ENCODE measurements at places on chromosomes 2 and 18.
A peak's percentile ranks its signal among the peaks of the same experiment; 100 is the strongest.

DNA sequence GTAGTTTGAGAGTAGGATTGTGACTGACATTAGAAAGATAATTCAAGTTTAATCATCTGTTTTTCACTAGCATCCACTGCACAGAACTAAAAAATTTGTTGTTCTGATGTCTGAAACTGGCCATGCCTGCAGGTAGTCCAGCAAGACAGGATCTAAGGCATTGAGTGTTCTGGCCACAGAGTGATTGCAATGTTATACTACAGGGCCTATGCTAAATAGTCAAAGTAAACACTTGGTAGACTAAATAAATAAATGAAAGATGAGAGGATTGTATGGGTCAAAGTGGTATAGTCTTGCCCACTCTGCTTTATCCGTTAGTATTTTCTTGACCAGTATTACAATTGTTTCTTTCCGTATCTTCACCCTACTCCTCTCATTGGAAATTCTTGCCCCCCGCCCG, 27.6 kb upstream of the FANCL start:
- DNase-seq: no peak

DNA sequence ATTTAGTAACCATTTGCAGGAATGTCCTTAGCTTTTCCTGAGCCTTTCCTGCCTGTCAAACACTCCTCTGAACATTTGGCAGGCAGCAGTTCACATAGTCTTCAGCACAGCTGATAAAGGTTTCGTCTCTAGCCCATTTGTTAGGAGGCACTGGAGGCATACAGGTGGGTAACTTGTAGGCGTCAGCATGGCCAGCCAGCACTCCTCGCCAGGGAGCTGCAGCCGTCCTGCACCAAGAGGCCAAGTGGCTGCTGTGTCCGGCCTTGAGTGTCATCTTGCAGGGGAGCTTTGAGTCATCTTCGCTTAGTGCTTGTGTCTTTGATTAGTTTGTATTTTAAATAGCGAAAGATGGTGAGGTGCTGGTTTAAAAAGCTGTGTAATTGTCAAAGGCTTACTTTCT, 120.3 kb upstream of the NFATC1 start:
- DNase-seq: no peak

DNA sequence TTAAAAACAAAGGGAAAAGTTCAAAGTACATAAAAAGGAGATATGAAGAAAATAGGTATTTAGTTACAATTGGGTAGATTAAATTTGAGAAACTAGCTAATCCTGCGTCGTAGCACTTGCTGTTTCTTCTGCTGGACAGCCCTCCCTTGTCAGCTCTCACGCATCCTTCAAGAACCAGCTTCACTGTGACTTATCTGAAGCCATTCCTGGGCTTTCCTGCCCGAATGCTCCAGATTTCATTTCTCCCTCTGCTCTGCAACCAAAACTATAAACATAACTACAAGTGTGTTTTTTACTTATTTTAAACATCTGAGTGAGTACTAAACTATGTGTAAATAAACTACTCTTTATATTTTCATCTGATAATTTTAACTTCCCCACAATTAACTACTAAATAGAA, 149.2 kb downstream of the MTCL1 start:
- DNase-seq: no peak

GRCh38 chr2:30382995-30383394, 64.1 kb upstream of the LCLAT1 start:
- no peak for DNase-seq

GRCh38 chr2:28997847-28998735, 17.0 kb downstream of the TOGARAM2 start:
- no peak for DNase-seq

DNA sequence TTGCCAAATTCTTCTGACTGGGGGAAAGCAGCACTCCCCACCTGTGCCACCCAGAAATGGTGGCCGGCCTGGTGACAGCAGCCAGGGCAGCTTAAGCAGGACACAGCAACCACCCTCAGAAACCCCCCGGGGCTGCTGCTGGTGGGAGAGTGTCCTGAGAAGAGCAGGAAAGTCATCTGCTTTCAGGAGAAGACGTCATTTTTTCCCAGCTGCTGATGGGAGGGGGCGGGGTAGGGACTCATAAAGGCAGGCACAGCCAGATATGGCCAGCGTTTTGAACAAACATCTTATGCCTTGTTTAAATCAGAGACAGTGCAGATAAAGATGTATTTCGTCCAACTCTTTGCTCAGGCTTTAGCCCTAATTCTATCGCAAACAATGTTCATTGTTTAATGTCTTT, 139.5 kb downstream of the LRRC30 start:
- no peak for DNase-seq

GRCh38 chr18:13556502-13556901, 169.9 kb downstream of the FAM210A start:
- DNase-seq: no peak

- no peak for DNase-seq
Measured at GRCh38 chr2:111191877-111192276, 71.2 kb downstream of the BCL2L11 start.

DNA sequence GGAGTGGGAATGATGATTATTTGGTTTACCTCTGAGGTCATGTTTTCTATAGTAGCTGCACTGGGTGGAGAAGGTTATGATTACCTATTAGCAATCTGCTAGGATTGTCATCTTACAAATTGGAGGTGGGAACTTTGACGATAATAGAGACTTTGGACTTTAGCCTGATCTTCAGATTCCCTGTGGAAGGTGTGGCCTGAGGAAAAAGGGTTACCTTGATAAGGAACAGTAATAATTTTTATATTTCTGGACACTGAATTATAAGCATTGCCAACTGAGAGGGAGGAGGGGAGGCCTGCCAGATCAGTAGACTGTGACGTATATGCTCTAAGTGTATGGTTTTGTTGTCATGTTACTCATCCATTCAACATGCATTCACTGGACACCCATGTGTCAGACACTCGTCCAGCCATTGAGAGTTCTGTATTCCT, 183.4 kb upstream of the FOSL2 start:
- DNase-seq: no peak

DNA sequence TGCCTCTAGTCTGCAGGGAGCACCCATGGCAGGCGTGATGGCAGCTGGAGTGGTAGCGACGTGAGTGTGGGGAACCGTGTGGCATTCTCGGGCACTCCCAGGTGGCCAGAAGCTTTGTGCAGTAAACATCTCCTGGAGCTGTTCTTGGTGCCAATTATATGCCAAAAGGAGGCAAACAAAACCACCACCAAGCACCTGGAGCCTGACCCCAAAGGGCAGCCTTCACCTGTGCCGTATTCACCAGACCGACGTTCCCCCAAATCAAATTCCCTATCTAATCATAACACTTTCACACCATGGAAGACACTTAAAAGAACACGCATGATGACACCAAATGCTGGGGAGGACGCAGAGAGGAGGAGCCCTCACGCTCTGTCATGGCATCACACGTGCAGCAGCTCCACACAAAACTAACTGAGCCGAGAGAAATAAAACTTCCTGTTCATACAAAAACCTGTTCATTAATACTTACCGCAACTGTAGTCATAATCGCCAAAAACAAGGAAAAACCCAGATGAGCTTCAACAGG, 123.6 kb downstream of the EIPR1 start:
- DNase-seq: no peak

GRCh38 chr2:24199968-24200590, 25.2 kb downstream of the FAM228A start:
- DNase-seq: no peak

GRCh38 chr2:14602309-14602708, 30.2 kb upstream of the LRATD1 start:
- DNase-seq: no peak

GRCh38 chr2:200119236-200119635, 163.9 kb downstream of the MAIP1 start:
- no peak for DNase-seq

- DNase-seq: peak; percentile 50
Measured at GRCh38 chr2:68831686-68832232, 39.4 kb downstream of the BMP10 start.

GRCh38 chr2:240060977-240061591, 7.8 kb upstream of the OR6B3 start:
- DNase-seq: no peak

DNA sequence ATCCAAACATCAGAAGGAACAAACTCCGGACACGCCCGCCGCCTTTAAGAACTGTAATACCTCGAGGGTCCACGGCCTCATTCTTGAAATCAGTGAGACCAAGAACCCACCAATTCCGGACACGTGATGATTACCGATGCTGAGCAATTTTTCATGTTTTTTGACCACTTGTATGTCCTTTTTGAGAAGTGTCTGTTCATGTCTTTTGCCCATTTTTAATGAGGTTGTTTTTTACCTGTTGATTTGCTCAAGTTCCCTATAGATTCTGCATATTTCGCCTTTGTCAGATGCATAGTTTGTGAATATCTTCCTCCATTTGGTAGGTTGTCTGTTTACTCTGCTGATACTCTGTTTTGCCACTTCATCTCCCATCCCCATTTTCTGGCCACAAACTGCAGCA, 150.4 kb downstream of the IRS1 start:
- DNase-seq: no peak

DNA sequence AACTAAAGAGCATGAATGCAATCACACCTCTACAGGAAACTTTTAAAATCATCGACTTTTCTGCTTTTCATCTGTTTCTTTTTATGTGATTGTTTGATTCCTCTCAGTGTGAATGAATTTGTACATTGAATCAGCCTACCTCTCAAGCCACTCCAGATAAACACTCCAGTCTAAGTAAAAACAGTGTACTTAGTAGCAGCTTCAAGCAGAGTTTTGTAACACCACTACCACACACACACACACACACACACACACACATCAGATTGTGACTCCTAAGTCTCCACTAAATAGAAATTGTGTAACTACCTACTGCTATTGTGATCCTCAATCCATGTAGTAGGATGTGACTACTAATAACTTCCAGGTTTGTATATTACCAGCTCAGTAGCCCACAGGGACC, 65.3 kb upstream of the EPB41L5 start:
- DNase-seq: no peak

- no peak for DNase-seq
Measured at GRCh38 chr2:28322981-28323396, 69.7 kb upstream of the FOSL2 start.

DNA sequence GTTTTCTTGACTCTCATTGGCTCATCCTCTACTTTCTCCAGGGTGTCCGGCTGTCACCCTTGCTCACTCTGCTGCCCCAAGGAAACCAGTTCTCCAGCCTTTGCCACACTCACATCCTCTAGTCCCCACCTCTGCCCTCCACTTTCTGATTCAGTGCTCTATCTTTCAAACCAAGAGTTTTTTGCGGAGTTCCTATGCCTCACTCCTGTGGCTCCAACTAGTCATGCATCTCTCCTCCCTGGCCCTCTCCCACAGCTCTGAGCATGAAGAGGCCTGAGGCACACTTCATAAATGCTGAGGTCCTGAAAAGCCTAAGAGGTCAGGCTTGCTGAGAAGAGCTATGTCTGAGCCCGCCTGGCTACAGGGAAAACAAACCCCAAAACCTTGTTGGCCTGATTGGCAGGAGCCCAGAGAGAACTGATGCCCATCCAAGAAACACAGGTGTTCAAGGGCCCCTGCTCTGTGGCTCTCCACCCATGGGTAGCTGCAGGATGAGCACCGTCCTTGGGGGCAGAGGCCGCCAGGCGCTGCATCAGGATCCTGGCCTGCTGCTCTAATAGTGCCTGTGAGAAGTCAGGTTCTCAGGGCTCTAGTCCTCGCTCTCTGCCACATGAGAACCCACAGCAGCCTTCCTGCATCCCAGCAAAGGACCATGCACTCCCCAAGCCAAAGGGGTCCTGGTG, 42.1 kb downstream of the HS1BP3 start:
- DNase-seq: no peak

- DNase-seq: no peak
Measured at GRCh38 chr2:68236103-68236734, 16.1 kb downstream of the PPP3R1 start.

GRCh38 chr2:6574121-6574520, 291.6 kb downstream of the CMPK2 start:
- no peak for DNase-seq

DNA sequence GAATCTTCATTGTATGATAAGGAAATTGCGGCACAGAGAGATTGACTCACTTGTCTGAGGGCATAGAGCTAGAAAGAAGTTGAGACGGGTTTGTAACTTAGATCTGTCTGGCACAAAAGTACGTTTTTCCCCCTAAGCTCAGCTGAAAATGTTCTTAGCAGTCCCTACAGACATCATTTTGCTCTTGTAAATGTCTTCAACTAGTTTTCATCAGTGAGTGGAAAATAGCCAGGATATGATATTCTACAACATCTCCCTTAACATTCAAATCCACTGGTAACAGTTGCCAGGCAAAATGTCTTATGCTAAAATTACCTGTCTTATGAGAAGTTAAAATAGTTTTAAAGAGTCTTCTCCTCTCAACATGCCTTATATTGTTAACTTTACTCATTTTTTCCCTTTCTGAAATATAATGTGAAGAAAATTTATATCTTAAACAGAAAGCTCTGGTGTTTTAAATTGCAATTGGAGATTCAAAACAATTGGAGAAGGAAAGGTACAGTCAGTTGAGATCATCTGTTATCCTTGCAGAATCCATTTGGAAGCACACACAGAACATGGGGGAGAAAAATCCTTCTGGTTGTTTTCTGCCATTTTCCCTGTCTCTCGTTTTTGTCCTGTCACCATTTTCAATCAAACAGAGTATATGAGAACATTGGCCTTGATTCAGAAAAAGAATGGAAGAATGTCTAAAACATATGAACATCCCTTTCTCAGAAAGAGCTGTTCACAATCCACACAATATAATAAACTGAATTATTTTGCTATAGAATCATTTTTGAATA, 255.0 kb downstream of the TRIB2 start:
- DNase-seq: no peak

DNA sequence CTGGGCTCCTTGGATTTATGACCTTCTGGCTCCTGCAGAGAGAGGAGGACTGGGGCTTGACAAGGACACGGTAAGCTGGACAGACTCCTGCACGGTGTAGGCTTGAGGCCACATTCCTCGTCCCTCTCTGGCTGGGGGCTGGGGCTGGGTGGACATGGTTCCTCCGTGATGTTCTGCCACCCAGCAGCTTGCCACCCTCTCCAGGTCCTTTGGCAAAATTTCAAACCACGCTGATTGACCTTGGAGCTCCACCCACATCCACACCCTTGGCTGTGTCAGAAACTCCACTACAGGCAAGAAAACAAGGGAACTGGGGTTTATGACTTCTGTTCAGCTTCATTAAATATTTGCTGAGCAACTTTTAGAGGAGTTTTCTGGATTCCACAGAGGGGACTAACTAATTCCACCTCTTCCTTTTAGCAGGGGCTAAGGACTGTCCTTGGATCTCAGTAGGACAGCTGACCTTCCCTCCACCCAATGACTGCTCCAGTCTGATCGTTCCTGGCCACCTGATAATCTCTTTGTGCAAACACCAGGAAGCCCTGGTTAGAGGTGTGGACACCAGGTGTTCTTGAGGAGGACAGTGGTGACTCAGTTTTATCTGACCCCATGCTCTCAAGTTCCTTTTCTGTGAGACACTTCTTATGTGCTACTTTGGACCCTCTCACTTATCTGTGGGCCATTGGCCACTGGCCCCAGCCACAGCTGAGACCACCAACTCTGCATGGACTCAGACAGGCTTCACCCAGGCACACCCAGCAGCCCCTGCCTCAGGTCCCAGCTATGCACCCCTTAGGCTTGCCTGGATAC, 29.3 kb downstream of the GPR55 start:
- DNase-seq: no peak

Measured in left hindlimb (tissue), 1 donor.